Renal cortical epithelial cell (primary cell): ENCODE measurements at places on chromosomes 5 and 9. TPM values are rescaled to one million over a fixed set of nuclear protein-coding genes. Genes with fewer than 3 reads are reported as not detected.

The C5orf46 gene
- 0.35 TPM in 1 of 2 replicates, not detected in the other for total RNA-seq

The CCL27 gene
- total RNA-seq = not detected in 2 replicates

The CA9 gene
- 6.8 and 6.9 TPM in 2 replicates for total RNA-seq

The SPATA31D4 gene
- total RNA-seq = not detected in 2 replicates

The GABRA1 gene
- total RNA-seq = not detected in 2 replicates

The INSL6 gene
- total RNA-seq = not detected in 2 replicates

The RASGEF1C gene
- total RNA-seq = not detected in 2 replicates

The MCIDAS gene
- total RNA-seq = 0.20 TPM in 1 of 2 replicates, not detected in the other

DNA sequence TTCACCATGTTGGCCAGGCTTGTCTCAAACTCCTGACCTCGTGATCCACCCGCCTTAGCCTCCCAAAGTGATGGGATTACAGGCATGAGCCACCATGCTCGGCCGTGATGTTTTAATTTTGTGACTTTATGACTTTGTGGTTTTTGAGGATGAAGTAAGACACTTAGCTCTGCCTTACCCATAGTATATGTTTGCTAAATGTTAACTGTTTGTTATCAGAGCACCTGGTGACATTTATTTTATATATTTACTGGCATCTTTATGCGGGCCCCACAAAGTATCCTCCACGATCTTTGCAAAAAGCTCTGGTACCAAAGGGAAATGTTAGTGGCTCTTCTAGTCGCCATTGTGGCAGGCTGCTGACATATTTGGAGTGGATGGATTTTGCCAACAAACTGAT lies 6.7 kb downstream of the SLC23A1 start:
- DNase-seq = no peak

DNA sequence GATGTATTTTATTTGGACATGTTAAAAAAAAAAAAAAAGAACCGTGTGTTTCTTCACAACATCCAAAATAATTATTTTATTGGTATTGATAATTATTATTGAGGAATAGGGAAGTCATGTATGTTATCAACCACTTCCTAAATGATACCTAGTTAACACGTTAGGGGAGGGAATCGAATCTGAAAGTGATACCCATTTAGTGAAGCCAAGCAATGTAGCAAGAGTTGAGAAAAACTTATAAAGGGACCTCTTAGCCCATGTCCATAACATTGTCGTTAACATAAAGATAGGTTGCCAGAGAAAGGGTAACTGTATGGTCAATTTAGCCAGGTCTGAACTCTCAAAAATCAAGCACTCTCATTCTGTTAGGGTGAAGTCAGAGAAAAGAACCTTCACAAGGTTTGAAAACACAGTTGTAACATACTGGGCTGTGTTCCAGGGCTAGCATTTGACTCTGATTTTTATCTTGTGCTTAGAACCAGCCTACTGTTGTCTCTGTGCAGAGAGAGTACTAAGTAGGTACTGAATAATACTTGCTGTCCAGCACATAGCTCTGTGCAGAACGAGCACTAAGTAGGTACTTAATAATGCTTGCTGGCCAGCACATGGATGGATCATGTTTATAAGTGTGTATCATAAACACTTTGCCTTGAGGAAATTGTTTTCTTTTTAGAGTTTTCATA lies 60.4 kb downstream of the GHR start:
- no peak for DNase-seq

GRCh38 chr9:127509261-127509954 lies 58.1 kb downstream of the LRSAM1 start:
- no peak for DNase-seq

GRCh38 chr5:39442991-39443390 lies 18.2 kb upstream of the DAB2 start:
- no peak for DNase-seq

GRCh38 chr5:91955610-91956009 lies 572.5 kb upstream of the ARRDC3 start:
- DNase-seq = no peak

DNA sequence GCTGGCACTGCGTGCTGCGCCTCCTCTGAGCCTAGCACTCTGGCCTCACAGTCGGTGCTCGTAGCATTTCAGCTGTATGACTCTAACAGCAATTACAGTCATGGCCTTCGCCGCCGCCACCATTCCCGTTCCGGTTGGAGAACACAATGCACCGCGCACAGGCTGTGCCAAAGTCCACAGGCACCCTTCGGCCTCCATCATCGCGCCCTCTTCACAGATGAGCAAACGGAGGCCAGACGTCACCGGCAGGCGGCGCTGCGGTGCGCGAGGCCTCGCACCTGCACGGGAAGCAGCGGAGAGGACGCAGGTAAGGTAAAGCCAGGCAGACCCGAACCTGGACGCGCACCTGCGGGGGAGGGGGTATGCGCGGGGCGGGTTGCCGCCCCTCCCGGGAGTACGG lies 128.9 kb downstream of the BARX1 start:
- no peak for DNase-seq

DNA sequence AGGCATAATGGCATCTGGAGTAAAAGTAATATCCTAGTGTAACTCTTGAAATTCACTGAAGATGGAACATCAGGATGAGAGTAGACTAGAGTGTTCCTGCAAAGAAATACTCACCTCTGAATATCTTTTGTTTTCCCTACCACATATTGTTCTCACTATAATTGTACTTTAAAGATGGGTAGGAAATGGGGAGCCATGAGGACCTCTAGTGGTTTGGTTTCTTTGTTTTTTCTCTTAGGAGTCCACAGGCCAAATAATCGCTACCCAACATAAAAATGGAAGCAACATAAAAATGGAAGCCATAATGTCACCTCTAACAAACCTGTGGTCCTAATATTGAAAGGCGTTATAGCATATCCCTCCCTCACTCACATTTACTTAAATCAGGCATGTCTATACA lies 2375.8 kb downstream of the MAT2B start:
- DNase-seq = no peak

GRCh38 chr5:137710086-137710485 lies 25.8 kb downstream of the KLHL3 start:
- DNase-seq = no peak

DNA sequence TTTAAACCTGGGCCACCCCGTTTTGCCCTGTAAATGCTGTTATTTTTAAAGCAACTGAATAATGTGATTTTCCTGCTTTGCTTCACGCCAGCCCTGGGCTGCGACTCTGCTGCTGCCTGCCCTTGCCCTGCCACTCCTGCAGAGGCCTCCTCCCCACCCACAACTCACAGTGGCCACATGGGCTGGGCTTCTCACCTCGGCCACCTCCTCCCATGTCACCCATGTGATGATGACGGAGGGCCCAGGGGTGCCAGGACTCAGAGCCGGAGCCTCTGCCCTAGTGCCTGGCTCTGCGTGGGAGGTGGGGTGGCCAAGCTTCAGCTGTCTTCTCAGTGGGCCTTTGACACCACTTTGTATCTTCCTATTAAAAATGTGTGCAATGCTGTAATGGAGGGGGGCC lies 48.1 kb upstream of the NKD2 start:
- no peak for DNase-seq

DNA sequence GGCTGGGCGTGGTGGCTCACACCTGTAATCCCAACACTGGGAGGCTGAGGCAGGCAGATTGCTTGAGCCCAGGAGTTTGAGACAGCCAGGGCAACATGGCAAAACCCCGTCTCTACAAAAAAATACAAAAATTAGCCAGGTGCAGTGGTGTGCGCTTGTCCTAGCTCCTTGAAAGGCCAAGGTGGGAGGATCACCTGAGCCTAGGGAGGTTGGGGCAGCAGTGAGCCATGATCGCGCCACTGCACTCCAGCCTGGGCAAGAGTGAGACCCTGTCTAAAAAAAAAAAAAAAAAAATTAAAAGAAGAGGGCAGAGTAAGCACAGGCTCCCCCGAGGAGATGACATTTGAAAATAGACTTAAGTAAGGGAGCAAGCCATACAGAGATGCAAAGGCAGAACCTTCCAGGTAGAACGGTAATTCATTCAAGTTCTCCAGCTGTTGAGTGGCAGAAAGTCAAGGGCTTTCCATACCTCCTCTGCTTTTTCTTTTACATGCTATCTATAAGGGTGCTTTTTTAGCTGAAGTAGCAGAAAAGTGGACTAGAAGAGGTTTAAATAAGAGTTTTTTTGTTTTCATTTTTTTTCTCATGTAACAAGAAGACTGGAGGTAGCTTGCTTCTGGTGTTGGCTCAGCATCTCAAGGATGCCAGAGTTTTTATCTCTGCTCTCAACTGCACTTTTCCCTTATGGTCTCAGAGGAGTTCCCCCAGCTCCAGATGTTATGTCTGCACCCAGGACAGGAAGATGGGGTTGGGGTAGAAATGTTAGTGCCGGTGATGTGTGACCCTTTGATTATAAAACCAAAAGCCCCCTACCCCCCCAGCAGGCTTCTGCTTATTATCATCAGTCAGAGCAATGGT lies 40.8 kb downstream of the ERGIC1 start:
- DNase-seq = no peak

- DNase-seq = no peak
Observed at GRCh38 chr5:125219710-125220109, 473.3 kb upstream of the ZNF608 start.

DNA sequence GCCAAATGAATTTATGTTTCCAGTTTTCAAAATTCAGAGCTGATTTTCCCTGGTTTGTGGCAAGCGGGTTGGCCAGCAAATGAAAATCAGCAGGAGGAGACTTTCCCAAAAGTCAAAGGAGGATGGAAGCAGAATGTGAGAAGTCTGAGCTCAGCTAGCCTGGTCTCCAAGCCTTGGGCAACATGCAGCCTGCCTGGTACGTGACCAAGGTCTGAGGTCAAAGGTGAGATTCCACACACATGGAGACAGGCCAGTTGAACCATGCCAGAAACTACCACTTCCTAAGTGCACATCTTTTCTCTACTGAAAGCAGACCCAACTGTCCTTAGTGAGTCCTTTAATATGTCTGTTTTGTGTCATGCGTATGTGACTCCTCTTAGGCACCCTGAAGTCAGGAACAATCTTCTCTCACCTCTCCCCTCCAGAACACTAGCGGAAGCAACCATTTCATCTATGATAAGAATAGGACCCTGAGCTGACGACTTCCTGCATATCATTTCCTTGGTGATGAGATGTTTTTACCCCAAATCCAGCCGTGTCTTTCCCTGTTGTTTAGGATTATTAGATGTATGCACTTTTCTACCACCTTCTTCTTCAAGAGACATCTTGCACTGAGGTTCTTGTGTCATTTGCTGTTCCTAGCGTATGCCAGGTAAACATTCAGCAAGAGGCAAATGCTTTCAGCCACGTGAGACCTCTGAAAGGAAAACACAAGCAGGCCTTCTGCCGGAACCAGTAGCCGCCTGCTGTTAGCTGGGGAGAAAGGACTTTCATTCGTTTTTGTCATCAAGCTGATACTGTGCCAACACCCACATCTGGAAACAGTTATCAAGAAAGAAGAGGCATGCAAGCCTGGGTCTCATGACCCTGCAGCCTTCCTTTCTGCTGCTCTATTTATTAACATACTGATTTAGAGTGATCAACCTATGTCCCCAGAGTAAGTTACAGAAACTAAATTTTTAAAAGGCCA lies 9.7 kb upstream of the TGFBI start:
- DNase-seq = no peak

DNA sequence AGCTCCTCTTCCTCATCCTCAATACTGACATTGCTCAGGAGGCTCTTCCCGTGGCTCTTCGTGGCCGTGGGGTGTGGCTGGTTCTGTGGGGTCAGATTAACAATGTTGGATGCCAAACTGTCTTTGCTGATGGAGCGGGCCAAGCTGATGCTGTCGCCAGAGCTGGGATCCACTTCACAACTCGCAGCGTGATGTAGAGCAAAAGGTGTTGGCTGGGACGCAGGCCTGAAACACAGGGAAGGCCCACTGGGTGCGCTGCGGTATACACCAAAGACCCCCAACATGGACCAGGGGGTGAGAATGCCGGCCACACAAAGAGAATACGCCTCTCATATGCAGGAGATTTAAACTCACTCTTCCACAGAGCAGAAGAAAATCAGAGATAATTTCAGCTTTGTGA lies 84.3 kb downstream of the CAMSAP1 start:
- DNase-seq = no peak

DNA sequence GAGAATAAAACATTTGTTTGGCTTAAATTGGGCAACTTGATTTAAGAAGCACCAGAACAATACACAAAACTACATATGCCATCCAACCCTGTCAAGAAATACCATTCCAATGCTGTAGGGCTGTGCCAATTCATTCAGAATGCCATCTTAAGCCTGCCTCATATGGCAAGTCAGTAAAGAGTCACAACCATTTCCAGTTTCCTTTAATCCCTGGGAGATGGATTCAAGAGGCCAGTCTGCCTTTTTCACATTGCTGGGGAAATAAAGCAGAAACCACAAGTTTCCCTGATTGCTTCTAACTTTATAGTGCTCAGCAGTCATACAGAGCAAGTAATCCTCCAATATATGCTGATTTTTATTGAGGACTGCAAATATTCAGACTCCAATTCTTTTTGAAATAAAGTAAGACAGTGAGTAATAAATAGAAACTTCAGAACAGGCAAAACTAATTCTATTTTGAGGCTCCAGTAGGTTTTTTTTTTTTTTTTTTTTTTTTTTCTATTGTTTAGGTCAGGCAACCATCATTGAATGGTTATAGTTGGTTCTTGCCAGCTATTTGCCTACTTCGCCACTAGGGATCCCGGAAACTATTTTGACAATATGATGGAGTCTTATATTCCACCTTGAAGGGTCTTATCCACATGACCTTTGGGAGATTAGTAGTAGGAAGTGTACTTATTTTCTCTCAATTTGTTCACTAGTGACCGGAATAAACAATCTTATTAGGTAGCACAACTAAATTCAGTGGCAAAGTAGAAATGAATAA lies 400.9 kb upstream of the MEF2C start:
- DNase-seq = peak; percentile 22

DNA sequence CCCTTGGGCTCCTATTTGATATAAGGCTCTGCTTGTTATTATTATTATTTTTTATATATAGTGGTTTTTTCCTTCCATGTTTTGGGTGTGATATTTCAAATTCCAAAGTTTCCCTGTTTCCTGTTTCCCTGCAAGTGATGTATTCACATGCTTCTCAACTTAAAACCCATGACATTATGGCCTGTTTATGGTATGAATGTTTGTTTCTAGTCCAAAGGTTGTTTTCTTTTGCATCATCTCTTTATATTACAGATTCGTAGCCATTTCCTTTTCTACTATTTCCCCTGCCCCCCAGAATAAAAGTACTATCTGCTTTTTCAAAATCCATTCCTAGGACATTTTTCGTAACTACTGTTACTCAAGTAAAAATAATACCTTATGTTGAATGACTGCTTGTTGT lies 7.5 kb downstream of the SEMA6A start:
- DNase-seq = no peak

DNA sequence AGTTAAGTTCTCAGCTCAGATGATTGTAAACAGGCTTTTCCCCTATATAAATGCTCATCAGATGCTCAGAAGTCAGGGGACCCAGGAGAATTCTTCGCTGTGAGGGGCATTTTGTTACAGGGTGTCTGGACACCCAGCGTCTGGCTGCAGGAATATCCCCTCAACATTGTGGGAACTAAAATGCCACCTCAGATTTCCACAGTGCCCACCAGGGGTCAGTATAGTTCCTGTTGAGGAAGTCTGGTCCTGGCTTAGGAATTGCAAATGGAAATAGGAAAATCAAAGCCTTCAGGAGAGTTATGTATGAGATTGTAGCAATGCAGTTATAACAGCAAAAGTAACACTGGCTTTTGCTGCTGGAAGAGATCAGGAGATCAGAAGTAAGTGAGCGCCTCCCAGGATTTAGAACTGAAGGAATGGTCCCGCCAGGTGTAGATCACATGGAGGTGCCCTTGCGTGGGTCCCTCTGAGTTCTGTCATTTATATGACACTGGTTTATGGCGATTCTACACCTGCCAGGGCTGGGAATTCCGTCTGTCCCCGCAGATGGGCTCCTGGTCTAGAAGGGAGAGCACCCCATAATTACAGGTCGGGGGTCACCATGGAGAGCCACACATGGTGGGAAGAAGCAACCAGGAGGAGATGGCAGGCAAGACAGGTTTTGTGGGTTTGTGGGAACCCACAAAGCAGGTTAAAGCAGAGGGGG lies 47.1 kb upstream of the CTSL start:
- peak; percentile 65 for DNase-seq
